A549 treated with Hydrocortisone at 1 μM for 4 hours (cell line): ENCODE measurements at places on chromosomes 4 and X. TPM values are rescaled to one million over a fixed set of nuclear protein-coding genes. Genes with fewer than 3 reads are reported as not detected.

Gene CPZ
- 0.15 to 0.35 TPM (median 0.24 TPM) in 5 replicates for total RNA-seq

Gene RASSF6
- total RNA-seq = 0.75 to 1.0 TPM (median 0.85 TPM) in 5 replicates

Gene RNF4
- 61.4 to 87.4 TPM (median 62.7 TPM) in 5 replicates for total RNA-seq

Gene TRAM1L1
- 0.33 to 0.86 TPM (median 0.52 TPM) in 5 replicates for total RNA-seq

Gene MAGEE2
- total RNA-seq = not detected in 5 replicates

Gene SSX2
- not detected in 5 replicates for total RNA-seq

Gene RADX
- 0.03 to 0.06 TPM (median 0.03 TPM) in 4 of 5 replicates, not detected in the other for total RNA-seq

Gene CWH43
- total RNA-seq = not detected in 5 replicates

Gene NUDT11
- total RNA-seq = 2.6 to 3.1 TPM (median 2.7 TPM) in 5 replicates

Gene CT83
- not detected in 5 replicates for total RNA-seq

Gene ARHGAP24
- total RNA-seq = 2.9 to 4.8 TPM (median 3.4 TPM) in 5 replicates

Gene SYP
- total RNA-seq = 2.5 to 2.9 TPM (median 2.8 TPM) in 5 replicates

Gene TRIM60
- total RNA-seq = not detected in 5 replicates

Gene SPANXN3
- total RNA-seq = not detected in 5 replicates

Gene DCHS2
- 0.01 TPM in 1 of 5 replicates, not detected in the others for total RNA-seq

Gene RPS6KA6
- total RNA-seq = 4.5 to 7.1 TPM (median 5.5 TPM) in 5 replicates

Gene UXT
- 142 to 194 TPM (median 182 TPM) in 5 replicates for total RNA-seq
